Stimulated activated CD4-positive, alpha-beta T cell treated with anti-CD3 and anti-CD28 coated beads, TNF-alpha, amount 100 ng/mL, for 48 hours (primary cell): ENCODE measurements at places on chromosomes 5 and 9.

DNA sequence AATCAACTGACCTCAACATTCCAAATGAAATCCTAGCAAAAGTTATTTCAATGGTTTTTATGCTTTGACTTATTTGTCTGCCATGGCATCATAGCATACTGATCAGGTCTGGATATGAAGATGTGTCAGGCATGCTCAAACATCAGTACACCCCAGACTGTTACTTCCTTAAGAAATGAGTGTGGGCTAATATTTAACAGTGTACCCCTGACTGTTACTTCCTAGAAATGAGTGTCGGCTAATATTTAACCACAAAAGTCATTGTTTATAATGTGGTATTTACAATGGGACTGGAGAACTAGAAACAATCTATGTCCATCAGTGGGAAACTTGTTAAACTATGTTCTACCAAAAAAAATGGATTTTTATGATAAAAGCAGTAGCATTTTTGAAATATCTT is 38.1 kb upstream of the HNRNPA0 start:
- no peak for DNase-seq

GRCh38 chr5:154331232-154331631 is 114.6 kb upstream of the SAP30L start:
- DNase-seq: no peak

DNA sequence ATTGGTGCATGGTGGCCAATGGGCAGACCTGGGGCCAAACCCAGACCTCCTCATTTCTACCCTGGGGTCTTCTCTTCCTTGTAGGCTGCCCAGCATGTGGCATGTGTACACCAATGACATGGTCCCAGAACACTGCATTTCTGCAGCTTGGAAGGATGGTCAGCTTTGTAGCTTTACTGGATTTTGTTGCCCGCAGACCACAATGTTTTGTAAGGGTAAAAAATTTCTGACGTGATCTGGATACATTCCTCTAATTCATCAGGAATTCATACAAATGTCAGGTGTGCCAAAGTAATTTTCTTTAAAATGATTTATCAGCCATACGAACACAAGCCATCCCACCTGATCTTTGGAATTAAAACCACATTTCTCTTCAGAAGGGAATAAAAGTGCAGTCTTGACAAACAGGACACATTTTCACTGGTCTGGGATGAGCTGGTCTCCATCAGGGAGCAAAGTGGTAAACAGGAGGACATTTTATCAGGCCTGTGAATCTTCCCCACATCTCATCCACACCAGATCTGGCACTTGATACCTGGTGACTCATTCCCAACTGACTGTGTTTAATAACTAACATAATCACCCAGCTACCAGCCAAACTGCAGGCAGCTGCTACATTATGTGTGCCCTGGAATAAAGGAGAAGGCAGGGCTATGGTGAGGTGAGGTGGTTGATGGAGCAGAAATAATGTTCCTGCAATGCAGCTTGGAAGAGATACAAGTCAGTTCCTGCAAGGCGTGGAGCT is 103.9 kb downstream of the SPOCK1 start:
- no peak for DNase-seq

DNA sequence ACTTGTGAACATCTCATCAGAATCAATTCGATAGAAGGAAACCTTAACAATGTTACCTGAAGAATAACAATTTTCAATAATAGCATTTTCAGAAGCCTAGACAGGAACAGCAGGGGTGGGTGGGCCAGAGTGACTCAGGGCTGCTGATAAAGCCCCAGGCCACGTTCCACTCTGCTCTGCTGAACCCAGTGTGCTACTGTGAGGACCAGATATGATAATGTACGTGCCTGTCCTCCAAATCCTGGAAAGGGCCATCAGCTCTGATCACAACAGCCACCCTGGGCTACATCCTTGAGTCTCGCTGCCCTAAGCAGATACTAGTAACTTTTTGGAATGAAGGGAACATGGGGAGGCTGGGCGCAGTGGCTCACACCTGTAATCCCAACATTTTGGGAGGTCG is 91.3 kb downstream of the PRRT1B start:
- no peak for DNase-seq

DNA sequence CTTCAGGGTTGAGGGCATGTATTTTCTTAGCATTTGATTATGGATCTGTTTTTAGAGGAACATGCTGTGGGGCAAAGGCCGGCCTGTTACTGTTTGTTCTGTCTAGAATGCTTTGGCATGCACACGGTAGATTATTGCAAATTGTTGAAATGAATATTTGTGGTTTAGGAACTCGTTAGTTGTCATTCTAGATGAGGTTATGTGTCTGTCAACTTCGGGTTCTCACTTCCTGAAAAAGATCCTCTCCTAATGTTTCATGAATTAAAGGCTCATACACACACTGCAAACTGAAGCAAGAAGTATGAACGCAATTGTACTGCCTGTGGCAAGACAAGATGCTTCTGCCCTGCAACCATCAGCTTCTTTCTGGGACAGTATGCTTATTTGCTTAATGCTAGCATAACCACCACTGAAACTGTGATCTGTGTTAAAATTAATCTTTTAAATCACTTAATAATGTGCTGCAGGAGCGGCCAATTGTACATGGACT is 99.6 kb downstream of the BASP1 start:
- DNase-seq: no peak

DNA sequence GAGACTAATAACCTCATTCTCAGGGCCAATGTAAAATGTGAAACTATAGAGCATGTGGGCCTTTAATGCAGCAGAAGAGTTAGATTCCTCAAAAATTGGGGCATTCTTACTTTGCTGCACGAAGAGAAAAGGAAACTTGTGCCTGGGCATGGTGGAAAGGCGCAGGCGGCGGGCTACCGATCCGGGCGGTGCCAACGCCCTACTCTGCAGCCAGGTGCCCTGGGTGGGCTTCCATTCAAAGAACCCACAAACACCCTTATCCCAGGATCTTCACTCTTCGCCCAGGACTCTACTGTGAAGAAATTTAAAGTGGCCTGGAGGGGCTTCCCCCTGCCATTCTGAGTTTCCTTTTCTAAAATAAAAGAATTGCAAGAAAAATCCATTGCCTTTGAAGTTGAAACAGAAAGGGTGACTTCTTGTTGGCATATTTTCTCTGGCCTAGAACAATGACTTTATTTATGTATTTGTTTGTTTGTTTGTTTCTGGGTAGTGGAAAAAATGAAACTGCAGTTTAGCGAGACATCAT is 124.9 kb downstream of the TMEM161B start:
- DNase-seq: no peak

DNA sequence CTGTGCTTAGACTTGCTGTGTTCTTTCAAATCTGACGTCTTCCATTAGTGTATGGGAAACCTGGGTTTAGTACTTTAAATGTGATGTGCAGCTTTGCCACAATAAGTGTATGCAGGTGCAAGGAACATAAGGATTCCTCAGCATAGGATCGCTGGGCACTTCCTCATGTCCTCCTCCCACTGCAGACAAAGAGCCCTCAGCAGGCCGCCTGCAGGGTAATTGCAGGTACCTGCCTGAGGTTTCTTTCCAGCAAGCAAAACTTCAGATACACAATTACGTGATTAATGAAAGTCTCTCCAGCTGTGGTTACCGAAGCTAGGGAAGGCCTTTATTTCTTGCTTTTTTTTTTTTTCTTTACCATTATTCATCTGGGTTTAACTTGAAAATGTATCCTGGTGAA is 233.1 kb downstream of the RFK start:
- DNase-seq: no peak

- no peak for DNase-seq
These were observed 149.3 kb downstream of the MELK start for GRCh38 chr9:36721846-36722588.

DNA sequence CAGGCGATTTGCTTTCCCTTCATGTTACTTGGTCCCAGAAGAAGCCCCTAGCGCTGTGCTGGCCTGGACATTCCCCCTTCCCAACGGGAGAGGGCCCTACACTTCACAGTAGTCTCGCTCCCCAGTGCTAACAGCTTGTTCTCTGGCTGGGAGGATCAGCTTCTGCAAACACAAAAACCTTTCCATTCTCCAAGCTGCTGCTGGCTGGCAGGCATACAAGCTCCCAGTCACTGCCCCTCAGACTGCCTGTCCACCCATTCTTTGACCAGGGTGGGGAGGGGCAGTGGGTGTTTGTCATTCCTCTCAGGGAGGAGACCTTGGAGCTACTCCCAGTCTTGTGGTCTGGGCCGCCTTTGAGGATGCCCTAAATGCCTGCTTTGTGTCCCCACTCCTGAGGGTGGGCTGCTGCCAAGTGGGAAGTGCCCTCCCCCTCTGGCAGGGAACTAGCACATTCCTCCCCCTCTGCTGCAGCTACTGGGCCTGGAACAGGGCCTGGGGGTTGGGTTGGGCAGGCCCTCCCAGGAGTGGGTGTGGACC is 20.8 kb downstream of the ENHO start:
- DNase-seq: no peak

- no peak for DNase-seq
These were observed 168.1 kb downstream of the NR3C1 start for GRCh38 chr5:143235423-143235822.

DNA sequence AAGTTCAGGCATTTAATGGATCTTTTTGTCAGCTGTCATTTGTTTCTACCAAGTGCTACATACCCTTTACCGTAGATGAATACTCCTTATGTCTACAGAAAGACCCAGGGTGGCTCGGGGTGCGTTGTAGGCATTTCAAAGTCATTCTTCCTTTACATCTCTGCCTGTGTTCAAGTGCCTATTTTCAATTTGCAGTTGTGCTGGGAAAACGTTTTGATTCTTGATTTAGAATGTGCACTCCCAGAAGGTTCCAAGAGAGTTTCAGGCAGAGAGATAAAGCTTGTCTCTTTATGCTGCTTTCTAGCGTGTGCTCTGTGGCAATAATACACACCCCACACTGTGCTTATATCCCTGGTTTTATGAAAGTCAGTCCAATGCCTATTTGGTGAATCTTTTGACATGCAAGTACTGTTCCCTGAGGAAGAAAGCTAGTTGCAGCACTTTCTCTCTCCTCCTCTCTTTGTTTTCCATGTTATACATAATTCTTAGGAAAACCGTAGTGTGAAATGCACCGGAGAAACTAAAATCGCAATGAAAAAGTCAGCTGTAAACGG is 828.1 kb upstream of the ZNF608 start:
- DNase-seq: no peak

- DNase-seq: no peak
These were observed 92.5 kb downstream of the PCDH1 start for GRCh38 chr5:141785711-141786110.

- DNase-seq: no peak
These were observed 560.7 kb downstream of the PSAT1 start for GRCh38 chr9:78857373-78858225.

DNA sequence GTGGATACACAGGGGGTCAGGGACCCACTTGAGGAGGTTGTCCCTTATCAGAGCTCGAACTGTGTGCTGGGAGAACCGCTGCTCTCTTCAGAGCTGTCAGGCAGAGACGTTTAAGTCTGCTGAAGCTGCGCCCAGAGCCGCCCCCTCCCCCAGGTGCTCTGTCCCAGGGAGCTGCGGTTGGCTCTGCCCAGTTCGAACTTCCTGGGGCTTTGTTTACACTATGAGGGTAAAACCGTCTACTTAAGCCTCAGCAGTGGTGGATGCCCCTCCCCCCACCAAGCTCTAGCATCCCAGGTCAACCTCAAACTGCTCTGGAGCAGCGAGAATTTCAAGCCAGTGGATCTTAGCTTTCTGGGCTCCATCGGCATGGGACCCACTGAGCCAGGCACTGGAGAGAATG is 15.9 kb downstream of the SRD5A1 start:
- no peak for DNase-seq

DNA sequence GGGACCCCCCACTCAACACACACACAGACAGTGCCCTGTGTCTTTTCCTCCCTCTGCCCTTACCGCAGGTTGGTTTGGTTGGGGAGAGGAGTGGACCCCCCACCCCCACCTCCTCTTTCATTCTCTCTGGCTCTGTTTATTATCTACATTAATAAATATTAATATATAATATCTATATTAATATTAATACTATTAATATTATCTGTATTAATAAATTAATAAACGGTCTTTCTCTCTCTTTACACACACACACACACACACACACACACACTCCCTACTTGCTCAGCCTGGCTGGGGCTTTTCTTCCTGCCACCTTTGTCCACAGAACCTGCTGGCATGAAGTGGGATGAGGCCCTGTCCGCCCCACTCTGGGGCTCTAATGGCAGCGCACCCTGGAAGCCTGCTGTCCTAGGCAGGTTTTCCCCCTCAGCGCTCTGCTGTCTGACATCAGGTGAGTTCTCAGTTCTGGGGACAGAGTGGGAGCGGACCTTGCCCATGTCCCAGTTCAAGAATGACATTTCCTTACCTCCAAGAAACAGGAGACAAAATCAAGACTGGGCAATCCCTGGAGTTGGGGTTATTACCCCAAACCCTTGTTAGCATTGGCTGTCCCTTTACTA is 10.5 kb upstream of the SMIM32 start:
- no peak for DNase-seq

DNA sequence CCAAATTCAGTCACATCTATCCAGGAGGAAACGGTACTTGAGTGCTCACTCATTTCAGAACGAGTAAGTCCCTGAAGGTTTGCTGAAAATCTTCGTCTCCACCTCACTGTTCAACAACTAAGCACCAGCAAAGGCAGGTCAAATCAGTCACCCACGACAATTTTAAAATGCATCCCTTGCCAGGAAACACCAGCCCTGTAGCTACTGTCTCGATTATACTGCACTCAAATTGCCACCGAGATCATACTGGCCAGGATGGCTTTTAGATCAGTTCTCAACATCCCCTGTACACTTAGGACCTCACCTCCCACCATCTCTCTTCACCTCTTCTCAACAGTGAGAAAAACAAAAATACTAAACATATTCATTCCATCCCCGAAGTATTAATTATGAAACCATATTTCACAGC is 298.6 kb downstream of the AGTPBP1 start:
- DNase-seq: no peak

- DNase-seq: no peak
These were observed 138.5 kb upstream of the S1PR3 start for GRCh38 chr9:88852794-88853193.

DNA sequence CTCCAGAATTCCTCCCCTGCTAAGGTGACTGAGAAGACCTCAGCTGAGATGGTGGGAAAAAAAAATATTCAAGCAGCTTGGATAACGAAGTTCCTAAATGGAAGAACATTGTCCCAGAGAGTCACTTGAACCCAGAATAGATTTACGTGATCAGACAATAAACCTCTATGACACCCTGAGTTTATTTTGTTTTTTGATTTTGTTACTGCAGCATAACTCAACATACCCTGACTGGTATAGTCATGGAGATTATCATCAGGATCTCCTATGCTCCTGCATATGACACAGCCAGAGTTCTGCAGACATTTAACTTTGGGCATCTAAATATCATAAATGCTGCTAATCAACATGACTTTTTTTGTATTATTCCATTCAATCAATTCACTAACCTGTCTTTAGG is 282.9 kb downstream of the RASEF start:
- no peak for DNase-seq

GRCh38 chr5:951940-952596 is 56.5 kb upstream of the NKD2 start:
- no peak for DNase-seq
